Stimulated activated CD8-positive, alpha-beta memory T cell treated with anti-CD3 and anti-CD28 coated beads, Interleukin-7, amount 100 ng/mL, for 48 hours (primary cell): ENCODE measurements at places on chromosomes 7 and 10.

DNA sequence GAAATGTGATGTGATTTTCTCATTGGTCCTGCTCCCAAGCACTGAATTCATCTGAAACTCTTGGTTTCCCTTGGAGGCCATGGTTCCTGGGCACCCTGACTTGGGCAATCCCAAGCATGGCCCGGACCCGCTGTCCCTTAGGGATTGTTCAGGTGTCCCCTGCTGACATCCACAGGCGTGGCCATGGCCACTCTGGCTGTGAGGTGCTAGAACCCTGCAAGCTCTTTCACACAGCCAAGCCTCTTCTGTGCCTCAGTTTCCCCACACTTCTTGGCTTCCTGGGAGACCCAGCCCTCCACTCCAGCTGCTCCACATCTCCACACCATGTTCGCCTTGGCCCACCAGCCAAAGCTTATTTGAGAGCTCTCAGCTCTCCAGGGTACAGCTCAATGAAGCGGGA lies 12.0 kb upstream of the AZGP1 start:
- no peak for DNase-seq

DNA sequence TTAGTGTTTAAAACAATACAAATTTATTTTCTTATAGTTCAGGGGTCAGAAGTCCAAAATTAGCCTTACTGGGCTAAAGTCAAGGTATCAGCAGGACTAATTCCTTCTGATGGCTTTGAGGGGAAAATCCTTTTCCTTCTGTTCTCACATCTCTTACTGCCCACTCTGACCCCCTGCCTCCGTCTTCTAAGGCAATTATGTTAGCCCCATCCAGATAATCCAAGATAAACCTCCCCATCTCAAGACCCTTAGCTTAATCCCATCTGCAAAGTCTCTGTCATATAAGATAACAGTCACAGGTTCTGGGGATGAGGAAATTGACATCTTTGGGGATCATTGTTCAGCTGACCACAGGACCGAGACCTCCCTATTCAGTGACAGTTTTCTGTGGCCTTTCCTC lies 22.3 kb downstream of the MACROH2A2 start:
- no peak for DNase-seq

- no peak for DNase-seq
Observed at GRCh38 chr7:20581956-20582355, 33.5 kb upstream of the ABCB5 start.

GRCh38 chr7:49166441-49166840 lies 242.1 kb downstream of the CDC14C start:
- no peak for DNase-seq

- no peak for DNase-seq
Observed at GRCh38 chr10:90969121-90969534, 48.2 kb upstream of the ANKRD1 start.

DNA sequence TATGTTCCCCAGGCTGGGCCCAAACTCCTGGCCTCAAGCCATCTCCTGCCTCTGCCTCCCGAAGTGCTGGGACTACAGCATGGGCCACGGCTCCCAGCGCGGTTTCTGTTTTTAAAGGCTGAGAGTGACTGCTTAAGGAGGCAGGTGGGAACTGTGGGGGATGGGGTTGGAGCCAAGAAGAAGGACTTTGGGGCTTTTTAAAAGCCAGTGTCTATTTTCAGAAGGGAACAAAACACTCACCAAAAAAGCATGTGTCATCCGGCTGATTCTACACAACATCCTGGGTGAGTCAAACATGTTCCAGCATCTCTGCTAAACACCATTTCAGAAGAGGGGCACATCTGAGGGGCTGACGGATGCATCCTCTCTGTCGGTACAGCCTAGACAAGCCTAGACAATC lies 824.5 kb downstream of the TYW1 start:
- no peak for DNase-seq

GRCh38 chr7:155363852-155364600 lies 66.3 kb downstream of the INSIG1 start:
- no peak for DNase-seq
